ENCODE measurements at places on chromosomes 2 and 18. TPM values are rescaled to one million over a fixed set of nuclear protein-coding genes. Genes with fewer than 3 reads are reported as not detected.

The KCNG2 gene
- not detected for total RNA-seq

The CASP10 gene
- total RNA-seq = 1.0 TPM

The GAL3ST2 gene
- not detected for total RNA-seq

The REG1A gene
- 0.95 TPM for total RNA-seq

The ACKR3 gene
- 1.0 TPM for total RNA-seq

The PLGLB1 gene
- total RNA-seq = 0.87 TPM

The C18orf54 gene
- 4.4 TPM for total RNA-seq

The DSC3 gene
- 0.02 TPM for total RNA-seq

The SPP2 gene
- total RNA-seq = not detected

The NOL4 gene
- not detected for total RNA-seq

The CAVIN2 gene
- 1.9 TPM for total RNA-seq

The ADAM17 gene
- 18.2 TPM for total RNA-seq

The DHRS9 gene
- total RNA-seq = 0.12 TPM

The CD8A gene
- total RNA-seq = not detected

The GALNT3 gene
- 0.23 TPM for total RNA-seq

The ASNSD1 gene
- 69.1 TPM for total RNA-seq

Measured in H4 (cell line).